ENCODE measurements at places on chromosomes 5 and 9. TPM values are rescaled to one million over a fixed set of nuclear protein-coding genes. Genes with fewer than 3 reads are reported as not detected.
A peak's percentile ranks its signal among the peaks of the same experiment; 100 is the strongest.

The TAF1L gene
- total RNA-seq = not detected

- H3K4me3 ChIP-seq = no peak overlapping the region
- H3K27me3 ChIP-seq = no peaks in the 10 kb centered on the region
- H3K27ac ChIP-seq = no peak overlapping the region
Observed at GRCh38 chr5:127275641-127276193, 14.9 kb upstream of the MEGF10 start.

GRCh38 chr5:179257176-179257682 is 88.0 kb downstream of the ADAMTS2 start:
- no peak overlapping the region for H3K27ac ChIP-seq
- no peak overlapping the region for H3K4me3 ChIP-seq
- H3K4me1 ChIP-seq = peaks cover 8% of the 10 kb centered on the region
- H3K36me3 ChIP-seq = no peaks in the 10 kb centered on the region

- peaks cover 25% of the 10 kb centered on the region for H3K36me3 ChIP-seq
- peaks cover 8% of the 10 kb centered on the region for H3K4me1 ChIP-seq
- no peak for DNase-seq
Observed at GRCh38 chr5:96733771-96734500, 71.8 kb downstream of the CAST start.

DNA sequence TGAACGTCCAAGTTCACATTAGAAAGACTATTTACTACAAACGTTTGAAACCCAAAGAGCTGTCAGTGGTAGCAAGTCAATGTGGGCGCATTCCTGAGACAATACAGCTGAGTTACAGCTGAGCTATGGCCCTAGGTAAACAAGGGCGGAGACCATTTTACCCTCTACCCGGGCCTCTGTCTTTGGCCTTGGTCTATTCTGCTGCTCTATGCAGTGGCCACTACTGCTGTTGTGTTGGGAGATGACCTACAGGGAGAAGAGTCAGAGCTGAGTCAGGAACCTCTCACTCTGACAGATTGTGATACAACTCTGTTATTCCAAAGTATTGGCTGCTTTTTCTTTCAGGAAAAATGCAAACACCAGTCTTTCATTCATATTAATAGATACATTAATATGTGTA is 700.6 kb downstream of the SEMA5A start:
- no peak overlapping the region for H3K4me3 ChIP-seq
- no peak for DNase-seq
- no peak overlapping the region for H3K27ac ChIP-seq
- no peaks in the 10 kb centered on the region for H3K36me3 ChIP-seq
- peaks cover 16% of the 10 kb centered on the region for H3K27me3 ChIP-seq

DNA sequence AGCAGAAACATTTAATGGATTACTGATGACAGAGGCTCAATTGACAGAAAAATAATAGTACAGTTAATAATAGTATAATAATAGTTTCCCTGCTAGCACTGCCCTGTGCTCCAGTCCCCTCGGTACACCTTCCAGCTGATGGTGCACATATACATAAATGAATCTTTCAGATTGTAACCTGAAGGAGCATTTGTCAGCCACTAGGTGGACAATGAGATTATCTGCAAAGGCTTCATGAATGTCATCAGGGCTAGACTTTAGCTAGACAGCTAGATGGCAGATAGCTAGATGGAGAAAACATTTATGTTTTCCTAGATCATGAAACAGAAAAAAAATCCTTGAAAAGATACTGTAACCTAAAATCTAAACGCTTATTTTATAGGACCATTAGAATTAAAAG is 304.4 kb upstream of the SMC2 start:
- DNase-seq = no peak
- H3K36me3 ChIP-seq = no peaks in the 10 kb centered on the region
- no peak overlapping the region for H3K27ac ChIP-seq

GRCh38 chr9:35714579-35715252 is 17.3 kb downstream of the TLN1 start:
- no peaks in the 10 kb centered on the region for H3K27me3 ChIP-seq
- H3K4me1 ChIP-seq = no peaks in the 10 kb centered on the region
- peaks cover 39% of the 10 kb centered on the region for H3K36me3 ChIP-seq
- H3K27ac ChIP-seq = no peak overlapping the region
- no peak overlapping the region for H3K4me3 ChIP-seq

- H3K27me3 ChIP-seq = no peaks in the 10 kb centered on the region
- no peaks in the 10 kb centered on the region for H3K4me1 ChIP-seq
- no peak for DNase-seq
Observed at GRCh38 chr9:109974918-109975276, 194.9 kb downstream of the PALM2AKAP2 start.

GRCh38 chr9:113599646-113600022 is 136.1 kb downstream of the RGS3 start:
- no peaks in the 10 kb centered on the region for H3K36me3 ChIP-seq
- H3K27me3 ChIP-seq = no peaks in the 10 kb centered on the region
- no peak overlapping the region for H3K4me3 ChIP-seq
- H3K4me1 ChIP-seq = peaks cover 57% of the 10 kb centered on the region
- DNase-seq = no peak
- no peak overlapping the region for H3K27ac ChIP-seq

DNA sequence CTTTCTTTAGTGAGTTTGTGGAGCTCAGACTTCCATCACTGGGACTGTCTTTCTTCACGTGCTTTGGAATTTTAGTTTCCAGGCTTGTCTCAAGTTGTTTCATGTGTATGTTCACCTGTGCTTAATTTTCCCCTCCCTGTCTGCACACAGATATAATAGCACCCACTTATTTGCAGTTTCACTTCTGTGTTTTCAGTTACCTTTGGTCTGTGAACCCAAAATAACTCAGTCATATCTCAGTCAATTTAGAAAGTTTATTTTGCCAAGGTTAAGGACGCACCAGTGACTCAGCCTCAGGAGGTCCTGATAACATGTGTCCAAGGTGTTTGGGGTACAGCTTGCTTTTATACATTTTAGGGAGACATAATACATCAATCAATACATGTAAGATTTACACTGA is 330.4 kb downstream of the ICE1 start:
- H3K4me3 ChIP-seq = no peak overlapping the region
- no peaks in the 10 kb centered on the region for H3K36me3 ChIP-seq
- H3K27ac ChIP-seq = no peak overlapping the region
- H3K4me1 ChIP-seq = no peaks in the 10 kb centered on the region
- peaks cover 5% of the 10 kb centered on the region for H3K27me3 ChIP-seq

DNA sequence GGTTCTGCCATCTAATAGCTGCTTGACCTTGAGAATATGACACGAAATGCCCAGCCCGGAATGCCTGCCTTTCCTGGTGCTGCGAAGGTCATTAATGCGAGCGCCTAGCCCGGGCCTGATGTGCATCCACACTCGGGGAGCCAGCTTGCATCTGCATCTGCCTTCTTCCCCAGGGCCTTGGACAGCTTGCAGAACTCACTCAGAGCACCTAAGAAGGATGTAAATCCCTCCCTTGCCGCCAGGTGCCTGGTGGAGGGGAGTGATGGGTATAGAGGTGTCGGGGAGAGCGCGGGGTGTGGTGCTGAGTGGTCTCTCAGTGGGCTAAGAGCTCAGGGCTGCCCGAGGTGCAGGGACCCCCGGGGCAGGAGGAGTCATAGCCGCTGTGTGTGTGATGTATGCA is 127.2 kb downstream of the MRPL36 start:
- peaks cover 47% of the 10 kb centered on the region for H3K27me3 ChIP-seq
- no peak for DNase-seq
- H3K4me3 ChIP-seq = no peak overlapping the region
- no peaks in the 10 kb centered on the region for H3K36me3 ChIP-seq
- no peaks in the 10 kb centered on the region for H3K4me1 ChIP-seq

- H3K4me1 ChIP-seq = peaks cover 5% of the 10 kb centered on the region
- peaks cover under 1% of the 10 kb centered on the region for H3K36me3 ChIP-seq
- DNase-seq = no peak
- peak overlapping the region; percentile 9 for H3K27ac ChIP-seq
- H3K4me3 ChIP-seq = no peak overlapping the region
- H3K27me3 ChIP-seq = peaks cover 11% of the 10 kb centered on the region
Observed at GRCh38 chr5:7763621-7764072, 87.3 kb downstream of the CFAP90 start.

DNA sequence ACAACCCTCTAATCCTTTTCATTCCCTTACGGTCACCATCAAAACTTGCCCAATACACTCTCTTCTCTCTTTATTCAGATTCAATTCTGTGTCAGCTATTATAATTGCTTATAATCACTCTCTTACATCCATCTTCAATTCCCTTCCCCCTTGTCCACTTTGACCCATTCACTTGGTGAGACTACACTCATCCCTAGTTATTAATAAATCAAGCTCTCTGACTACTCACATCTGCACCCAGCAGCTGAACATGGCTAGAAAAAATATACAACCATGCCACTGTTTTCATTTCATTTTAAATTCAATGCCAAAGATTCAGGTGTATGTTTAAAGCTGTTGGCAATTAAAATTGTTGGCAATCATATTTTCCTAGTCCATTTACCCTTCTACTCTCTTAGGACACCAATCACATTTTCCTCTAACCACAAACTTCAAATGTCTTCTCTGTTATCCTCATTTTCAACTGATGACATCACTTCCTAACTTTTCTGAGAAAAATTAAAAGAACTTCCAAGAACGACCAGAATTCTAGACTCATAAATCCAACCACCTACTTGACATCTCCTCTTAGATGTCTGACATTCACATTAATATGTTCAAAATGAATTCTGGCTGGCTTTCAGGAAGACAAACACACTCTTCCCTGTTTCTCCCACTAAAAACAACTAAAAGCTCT is 5.5 kb downstream of the C5orf15 start:
- peaks cover 26% of the 10 kb centered on the region for H3K4me1 ChIP-seq
- peaks cover 16% of the 10 kb centered on the region for H3K36me3 ChIP-seq
- DNase-seq = no peak
- no peak overlapping the region for H3K27ac ChIP-seq
- peak overlapping the region; percentile 34 for H3K4me3 ChIP-seq

GRCh38 chr5:10253390-10253789 is 3.3 kb downstream of the CCT5 start:
- H3K36me3 ChIP-seq = peaks cover 31% of the 10 kb centered on the region
- H3K4me1 ChIP-seq = peaks cover 24% of the 10 kb centered on the region
- H3K27me3 ChIP-seq = peaks cover 4% of the 10 kb centered on the region
- peak; percentile 29 for DNase-seq
- H3K27ac ChIP-seq = no peak overlapping the region
- no peak overlapping the region for H3K4me3 ChIP-seq

DNA sequence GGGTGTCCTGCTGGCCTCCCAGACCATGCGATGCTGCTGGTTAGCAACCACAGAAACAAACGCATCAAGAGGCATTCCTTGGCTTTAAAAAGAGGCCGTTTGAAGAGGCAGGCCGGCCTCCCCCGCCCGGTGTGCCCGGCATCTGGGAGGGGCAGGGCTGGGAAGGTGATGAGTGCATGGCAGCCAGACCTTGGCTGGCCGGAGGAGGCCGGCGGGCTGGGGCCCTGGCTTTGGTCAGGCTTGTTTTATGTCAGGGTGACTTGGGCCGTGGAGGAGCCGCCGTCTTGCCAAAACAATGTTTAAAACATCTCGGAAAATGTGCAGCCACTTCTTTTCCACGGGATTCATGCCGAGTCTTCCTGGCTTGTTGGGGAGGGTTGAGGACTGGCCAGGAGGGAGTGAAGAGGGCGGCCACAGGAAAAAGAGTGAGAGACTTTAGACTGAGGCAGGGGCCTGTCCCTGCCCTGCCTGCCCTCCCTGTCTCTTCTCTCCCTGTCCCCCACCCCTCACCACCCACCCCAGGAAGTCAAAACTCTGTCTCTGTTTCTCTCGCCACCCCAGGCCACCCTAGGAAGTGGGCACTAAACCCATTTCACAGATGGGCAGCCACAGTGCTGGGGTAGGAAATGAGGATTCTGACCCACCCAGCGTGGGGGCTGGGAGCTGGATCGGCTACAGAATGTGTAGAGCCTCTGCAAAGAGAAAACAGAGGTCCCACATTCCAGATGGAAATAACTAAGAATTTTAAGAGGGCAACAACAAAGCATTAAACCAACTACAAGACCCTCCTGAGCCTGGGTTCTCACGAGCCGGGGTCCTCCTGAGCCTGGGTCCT is 143.0 kb downstream of the RXRA start:
- no peak for DNase-seq
- H3K27ac ChIP-seq = no peak overlapping the region
- H3K4me1 ChIP-seq = peaks cover 6% of the 10 kb centered on the region
- no peaks in the 10 kb centered on the region for H3K36me3 ChIP-seq
- H3K4me3 ChIP-seq = no peak overlapping the region

DNA sequence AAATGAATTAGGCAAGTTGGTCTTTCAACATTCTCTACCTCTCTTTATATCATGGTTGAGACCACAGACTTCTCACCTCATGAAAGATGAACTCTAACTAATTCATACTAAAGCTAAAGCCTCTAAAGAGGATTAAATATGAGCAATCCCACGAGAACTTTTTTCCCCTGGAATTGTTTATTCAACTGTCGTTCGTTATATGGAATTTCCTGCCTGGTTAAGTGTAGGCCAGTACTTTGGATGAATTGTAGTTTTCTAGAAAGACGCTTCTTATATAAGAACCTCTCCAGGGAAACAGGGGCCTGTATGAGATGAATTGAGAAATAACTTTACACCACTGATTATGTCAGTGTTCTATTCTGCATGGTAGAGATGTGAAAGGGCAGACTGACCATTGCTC is 42.9 kb downstream of the PDCD1LG2 start:
- peaks cover 9% of the 10 kb centered on the region for H3K4me1 ChIP-seq
- H3K4me3 ChIP-seq = no peak overlapping the region
- no peak for DNase-seq
- H3K27ac ChIP-seq = no peak overlapping the region

Data from type B pancreatic cell (in vitro differentiated cells).